ENCODE measurements at places on chromosomes 4 and X.

DNA sequence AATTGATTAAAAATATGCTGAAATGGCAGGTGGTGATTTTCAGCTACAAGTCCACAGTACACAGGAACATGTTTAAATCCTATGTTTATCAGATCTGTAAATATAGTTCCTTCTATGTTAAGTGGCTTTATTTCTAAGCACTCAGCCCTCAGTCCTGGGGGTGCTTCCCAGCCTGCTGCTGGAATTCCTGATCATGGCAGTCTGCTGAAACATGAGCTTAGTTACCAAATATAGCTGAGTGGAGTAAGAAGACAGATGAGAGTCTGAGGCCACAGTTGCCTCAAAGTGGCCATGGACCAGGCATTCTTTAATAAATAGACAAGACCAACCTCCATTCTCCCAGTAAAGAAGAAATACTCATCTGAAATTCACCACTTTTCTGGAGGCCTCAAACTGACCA, 17.1 kb upstream of the DDX60 start:
- DNase-seq, result no peak

DNA sequence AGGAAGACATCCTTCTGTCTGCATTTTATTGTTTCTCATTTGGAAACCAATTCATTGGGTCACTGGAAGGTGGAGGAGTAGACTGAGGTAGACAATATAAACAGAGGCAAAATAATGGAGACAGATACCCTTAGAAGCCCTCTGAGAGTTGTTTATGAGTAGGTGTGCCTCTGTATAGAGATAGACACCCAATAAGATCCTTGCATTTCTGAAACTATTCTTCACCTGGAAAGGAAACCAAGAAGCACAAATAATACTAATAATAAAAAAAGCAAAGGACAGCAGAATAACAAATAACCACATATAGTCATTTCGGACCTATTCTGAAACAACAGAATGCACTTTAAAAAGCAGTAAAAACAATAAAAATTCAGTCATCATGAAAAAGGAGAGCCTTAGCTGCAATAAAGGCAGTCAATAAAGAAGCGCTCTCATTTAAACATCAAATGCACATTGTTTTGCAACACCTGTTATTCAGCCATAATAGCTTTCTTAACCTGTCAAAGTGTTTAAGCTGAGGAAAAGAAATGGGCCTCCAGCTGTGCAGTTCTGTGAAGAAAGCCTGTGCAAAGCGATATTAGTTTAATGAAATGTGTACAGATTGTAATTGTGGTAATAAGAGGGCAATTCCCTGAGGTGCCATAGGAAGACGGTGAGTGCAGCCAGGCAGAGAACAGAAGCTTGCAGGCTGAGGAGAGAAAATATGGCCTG, 904.2 kb downstream of the STPG2 start:
- DNase-seq, result no peak

- DNase-seq, result no peak
Observed at GRCh38 chr4:77094496-77094895, 18.7 kb upstream of the CCNI start.

DNA sequence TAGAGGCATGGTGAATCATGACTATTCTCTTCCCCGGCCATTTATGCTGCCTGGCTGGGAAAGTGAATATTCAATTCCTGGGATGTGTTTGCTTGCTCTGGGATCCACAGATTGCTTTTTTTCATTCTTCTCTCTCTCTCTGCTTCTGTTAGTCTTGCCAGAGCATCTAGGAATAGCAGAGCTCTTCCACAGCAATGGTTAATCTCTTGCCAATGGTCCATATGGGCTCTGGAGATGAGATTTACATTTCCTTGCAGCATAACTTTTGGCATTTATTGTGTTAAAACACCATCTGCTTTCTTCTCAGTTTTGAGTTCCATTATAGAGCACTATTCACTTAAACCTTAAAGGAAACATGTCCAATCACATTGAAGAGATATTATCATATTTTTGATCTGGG, 59.2 kb upstream of the GUCY1A1 start:
- DNase-seq, result no peak

DNA sequence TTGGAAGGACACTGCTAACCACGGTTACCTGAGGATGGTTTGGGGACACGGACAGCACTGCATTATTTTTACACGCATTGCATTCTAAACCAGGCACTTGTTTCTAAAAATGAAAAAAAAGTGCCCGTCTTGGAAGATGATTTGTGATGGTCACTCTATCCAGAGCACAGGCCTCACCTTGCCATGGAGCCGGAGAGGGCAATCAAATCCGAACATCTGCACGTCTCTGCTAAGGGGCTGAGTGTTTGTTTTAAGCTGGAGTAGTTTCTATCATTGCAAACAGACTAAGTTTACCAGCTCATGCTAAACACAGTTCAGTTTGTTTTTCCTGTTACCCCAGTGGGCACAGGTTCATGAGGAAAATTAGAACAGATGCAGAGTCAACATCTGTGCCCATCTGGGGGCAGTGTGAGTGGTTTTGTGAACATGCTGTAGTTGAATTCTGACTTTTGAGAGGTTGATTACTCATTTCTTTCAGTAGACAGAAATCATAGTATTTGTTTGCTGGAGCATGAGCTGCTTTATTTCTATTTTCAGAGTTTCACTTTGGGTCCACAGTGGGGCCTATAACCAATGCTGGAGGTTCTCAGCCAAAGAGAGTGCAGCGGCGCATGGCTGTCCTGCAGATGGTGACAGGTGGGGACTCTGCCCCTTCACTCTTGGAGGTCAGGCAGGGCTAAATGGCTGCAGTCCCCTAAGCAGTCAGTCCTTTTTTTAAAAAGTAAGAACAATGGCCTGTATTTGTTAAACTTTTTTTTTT, 65.4 kb upstream of the ENPP6 start:
- DNase-seq, result no peak

DNA sequence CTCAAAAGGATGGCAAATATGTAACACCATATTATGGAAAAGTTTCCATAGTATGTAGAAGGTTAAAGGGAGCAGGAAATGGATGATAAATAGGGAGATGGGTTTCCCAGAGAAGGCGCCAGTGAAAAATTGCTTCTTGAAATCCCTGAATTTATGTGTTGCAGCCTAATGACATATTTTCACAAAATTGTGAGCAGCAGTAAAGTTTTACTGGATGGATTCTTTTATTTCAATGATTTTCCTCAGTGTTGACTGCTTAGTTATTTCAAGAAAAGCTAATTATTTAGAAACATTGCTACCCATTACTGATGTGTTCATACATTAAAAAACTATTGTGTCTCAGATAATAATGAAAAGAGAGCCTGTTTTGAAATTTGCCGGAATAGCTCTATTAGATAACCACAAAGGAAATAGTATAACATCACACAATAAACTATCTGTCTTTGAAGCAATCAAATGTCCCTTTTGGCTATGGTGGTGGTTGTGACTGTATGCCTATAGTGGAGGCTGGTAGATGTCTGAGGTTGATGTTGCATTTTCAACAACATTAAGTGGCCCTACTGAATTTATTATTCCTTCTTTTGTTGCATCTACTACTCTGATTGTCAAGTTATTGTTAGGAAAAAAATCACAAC, 169.9 kb upstream of the HAND2 start:
- DNase-seq, result no peak

DNA sequence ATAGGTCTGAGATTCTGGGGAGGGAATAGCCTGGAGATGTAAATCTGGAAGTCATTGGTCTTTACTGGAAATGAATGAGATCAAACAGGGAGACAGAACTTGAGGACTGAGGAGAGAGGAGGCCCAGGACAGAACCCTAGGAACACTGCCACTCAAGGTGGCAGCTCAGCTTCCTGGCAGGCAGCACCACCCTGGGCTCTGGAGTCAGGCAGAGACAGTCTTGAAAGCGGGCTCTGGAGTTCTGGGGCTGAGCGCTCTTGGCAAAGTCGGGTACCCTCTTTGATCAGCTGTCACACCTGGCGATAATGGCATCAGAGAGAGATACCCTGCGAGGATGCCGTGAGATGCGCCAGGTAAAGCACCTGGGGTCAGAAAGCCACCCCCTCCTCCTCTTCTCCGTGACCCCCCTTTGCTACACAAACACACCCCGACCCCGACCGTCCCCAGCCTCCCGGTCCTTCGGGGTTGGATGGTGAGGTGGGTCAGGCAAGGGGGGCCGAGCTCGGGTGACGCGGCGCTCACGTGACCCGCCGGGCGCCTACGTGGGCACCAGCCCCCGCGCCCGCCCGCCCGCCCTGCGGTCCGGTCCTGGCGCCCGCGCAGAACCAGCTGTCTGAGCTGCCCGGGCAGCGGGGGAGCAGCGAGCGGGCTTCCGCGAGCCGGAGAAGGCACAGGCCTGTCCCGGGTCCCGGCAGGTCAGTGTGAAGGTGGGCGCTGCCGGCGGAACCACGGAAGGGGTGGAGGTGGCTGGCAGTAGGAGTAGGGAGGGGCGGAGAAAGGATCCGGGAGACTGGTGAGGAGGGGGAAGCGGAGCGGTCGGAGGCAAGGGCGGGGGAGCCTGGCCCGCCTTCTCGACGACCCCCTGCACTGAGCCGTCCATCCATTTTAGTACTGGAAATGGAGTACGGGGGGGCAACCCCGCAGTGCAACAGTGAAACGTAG, at the start of gene TCEAL3:
Gene TCEAL3, plus strand, starts transcription at position 600 of the 942 bp plus-strand sequence. CDS start 1,102 bp downstream, outside the sequence.
- DNase-seq, result no peak

DNA sequence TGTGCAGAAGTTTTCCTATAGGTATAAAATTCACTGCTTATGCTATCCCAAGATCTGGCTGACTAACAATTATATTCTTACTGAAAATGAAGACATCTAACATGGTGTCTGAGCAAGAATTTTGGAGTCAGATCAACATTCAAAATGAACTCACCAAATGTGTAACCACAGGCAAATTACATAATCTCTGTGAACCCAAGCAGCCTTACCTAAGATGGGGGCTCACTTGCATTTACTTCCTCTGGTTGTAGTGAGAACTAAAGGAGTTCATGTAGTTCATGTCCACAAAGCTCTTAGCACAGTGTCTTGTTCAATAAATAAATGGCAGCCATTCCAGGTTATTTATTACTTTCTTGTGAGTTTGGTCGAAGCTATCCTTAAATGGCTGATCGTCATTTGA, 163.9 kb upstream of the LCORL start:
- no peak for DNase-seq

- no peak for DNase-seq
Observed at GRCh38 chr4:173934201-173934600, 349.3 kb downstream of the FBXO8 start.

Measured in vagina (tissue), 2 donors.